ENCODE measurements at places on chromosomes 6 and 20.

GRCh38 chr6:3288711-3289663 lies 30.2 kb downstream of the PSMG4 start:
- DNase-seq = no peak

- DNase-seq = no peak
Measured at GRCh38 chr20:25017257-25017803, 24.8 kb upstream of the APMAP start.

DNA sequence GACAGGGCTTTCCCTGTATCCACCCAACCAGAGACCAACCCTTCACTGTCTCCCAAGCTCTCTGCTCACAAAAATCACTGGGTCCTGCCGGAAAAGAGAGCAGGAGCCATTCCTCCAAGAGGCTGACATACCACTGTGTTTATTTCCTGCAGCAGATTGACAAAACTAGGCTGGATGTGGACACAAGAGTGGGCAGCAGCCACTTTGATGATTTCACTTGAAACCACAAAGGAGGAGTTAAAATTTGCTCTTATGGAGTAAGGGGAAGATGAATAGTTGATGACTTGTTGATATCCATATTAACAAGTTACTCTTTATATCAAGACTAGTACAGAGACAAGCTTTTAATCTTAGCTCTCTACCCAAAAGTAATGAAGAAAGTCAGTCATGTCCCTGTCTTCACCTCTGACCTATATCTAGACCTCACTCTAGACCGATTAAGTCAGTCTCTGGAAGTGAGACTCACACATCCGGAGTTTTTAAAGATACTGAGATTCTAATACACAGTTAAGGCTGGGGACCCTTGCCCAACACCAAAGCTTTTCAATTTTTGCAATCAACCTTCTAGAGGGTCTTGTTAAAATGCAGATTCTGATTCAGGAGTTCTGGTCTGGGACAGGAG lies 73.8 kb downstream of the SCML4 start:
- DNase-seq = no peak

- DNase-seq = no peak
Measured at GRCh38 chr6:130034378-130035146, 16.2 kb downstream of the L3MBTL3 start.

Data from NCI-H1930 (cell line).